Karpas-422 (cell line): ENCODE measurements at places on chromosomes 1 and 21. TPM values are rescaled to one million over a fixed set of nuclear protein-coding genes. Genes with fewer than 3 reads are reported as not detected.

GRCh38 chr1:200625381-200625824, 4.9 kb upstream of the KIF14 start:
- DNase-seq = no peak
- peaks cover 22% of the 10 kb centered on the region for H3K4me1 ChIP-seq
- no peaks in the 10 kb centered on the region for H3K27me3 ChIP-seq
- H3K36me3 ChIP-seq = no peaks in the 10 kb centered on the region

DNA sequence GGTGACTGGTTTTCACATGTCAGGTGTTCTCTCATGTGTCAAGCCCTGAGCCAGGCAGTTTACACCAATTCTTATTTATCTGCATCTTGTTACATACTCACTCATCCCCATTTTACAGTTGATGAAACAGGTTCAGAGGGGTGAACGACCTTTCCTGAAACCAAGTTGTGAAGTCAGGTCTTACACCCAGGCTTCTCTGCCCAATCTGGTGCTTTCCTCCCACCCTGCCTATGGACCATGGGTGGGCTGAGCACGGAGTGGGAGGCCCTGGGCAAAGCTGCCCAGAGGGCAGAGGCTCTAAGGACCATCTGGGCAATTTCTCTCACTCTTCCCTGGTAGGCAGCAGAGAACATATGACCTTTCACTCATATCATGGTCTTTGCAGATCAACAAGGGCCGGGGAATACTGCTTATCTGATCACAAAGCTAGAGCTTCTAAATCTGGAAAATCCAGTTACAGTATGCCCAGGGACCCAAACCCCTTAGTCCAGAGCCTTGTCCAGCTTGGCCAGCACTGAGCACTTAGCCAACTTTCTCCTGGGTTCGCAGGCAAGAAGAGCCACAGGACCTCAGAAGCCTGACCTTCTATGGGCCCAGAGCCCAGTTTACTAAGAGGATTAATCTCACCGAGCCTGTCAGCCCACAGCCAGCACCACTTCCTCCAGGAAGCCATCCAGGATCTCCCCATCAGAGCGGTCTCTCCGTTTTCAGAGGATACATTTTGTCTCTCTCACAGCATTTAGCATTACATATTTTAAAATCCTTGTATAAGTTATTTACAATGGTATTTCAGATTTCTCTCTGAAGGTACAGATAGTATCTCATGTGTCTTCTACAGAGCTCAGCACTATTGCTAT, 16.0 kb upstream of the TTC39A start:
- no peaks in the 10 kb centered on the region for H3K27me3 ChIP-seq
- no peak for DNase-seq
- H3K4me1 ChIP-seq = peaks cover 23% of the 10 kb centered on the region
- H3K36me3 ChIP-seq = no peaks in the 10 kb centered on the region
- H3K27ac ChIP-seq = no peak overlapping the region

DEPDC1 gene
- total RNA-seq = 13.3 and 36.6 TPM in 2 replicates

GRCh38 chr1:78673120-78673519, 23.5 kb downstream of the IFI44 start:
- no peaks in the 10 kb centered on the region; the same call in 1 of the 2 replicates for H3K27me3 ChIP-seq
- H3K36me3 ChIP-seq = no peaks in the 10 kb centered on the region
- no peak overlapping the region for H3K4me3 ChIP-seq
- no peaks in the 10 kb centered on the region for H3K4me1 ChIP-seq
- no peak overlapping the region for H3K27ac ChIP-seq

DNA sequence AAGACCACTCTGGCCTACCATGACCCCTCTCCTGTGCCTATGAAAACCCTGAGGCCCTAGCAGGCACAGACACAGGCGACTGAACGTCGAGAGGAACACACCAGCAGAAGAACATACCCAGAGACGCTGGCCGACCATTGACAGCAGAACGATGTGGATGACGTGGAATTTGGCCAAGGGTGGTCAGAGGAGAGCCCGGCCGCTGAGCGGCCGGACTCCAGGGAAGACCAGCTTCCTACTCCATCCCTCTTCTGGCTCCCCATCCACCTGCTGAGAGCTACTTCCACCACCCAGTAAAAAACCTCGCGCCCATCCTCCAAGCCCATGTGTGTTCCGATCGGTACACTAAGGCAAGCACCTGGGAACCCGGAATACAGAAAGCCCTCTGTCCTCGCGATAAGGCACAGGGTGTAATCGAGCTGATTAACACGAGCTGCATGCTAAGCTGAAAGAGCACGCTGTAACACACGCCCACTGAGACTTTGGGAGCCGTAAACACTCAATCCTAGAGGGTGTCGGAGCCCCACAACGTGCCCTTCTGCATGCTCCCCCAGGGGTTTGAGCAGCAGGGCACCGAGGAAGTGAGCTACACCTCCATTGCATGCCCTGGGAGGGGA, 150.3 kb downstream of the CENPF start:
- H3K27ac ChIP-seq = no peak overlapping the region
- no peaks in the 10 kb centered on the region for H3K27me3 ChIP-seq
- DNase-seq = no peak
- peaks cover 6% of the 10 kb centered on the region; the same call in 1 of the 2 replicates for H3K4me1 ChIP-seq
- H3K36me3 ChIP-seq = no peaks in the 10 kb centered on the region
- no peak overlapping the region for H3K4me3 ChIP-seq

PDZK1 gene
- not detected in 2 replicates for total RNA-seq

NBPF8 gene
- 14.2 and 14.4 TPM in 2 replicates for total RNA-seq

GRCh38 chr1:172585861-172586260, 52.9 kb downstream of the SUCO start:
- H3K4me1 ChIP-seq = peaks cover 14% of the 10 kb centered on the region
- peaks cover 66% of the 10 kb centered on the region for H3K36me3 ChIP-seq
- no peak overlapping the region for H3K4me3 ChIP-seq
- no peak overlapping the region for H3K27ac ChIP-seq
- DNase-seq = no peak

DNA sequence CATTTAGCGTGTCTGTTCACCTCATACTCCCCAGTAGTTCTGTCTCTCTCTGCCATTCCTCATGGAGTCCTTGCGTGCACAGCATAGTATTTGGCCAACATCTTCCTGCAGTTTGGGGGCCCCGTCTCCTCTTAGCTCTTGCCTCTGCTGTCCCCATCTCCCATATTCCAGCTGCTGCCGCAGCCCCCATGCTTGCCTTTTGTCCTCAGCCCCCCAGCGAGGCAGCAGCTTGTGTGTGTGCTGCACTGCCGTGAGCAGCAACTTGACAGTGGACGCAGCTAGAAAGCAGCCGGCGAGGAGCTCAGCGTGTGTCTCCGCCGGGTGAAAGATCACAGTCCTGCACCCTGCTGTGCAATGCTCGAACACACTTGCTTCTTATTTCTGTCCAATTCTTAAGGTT, 164.2 kb upstream of the COL6A1 start:
- DNase-seq = no peak
- H3K27me3 ChIP-seq = no peaks in the 10 kb centered on the region
- H3K4me1 ChIP-seq = no peaks in the 10 kb centered on the region
- H3K36me3 ChIP-seq = no peaks in the 10 kb centered on the region
- H3K27ac ChIP-seq = no peak overlapping the region

CELSR2 gene
- 0.43 and 1.2 TPM in 2 replicates for total RNA-seq

KRTAP12-2 gene
- not detected in 2 replicates for total RNA-seq

FMO2 gene
- total RNA-seq = not detected in 2 replicates

GRCh38 chr1:11563560-11564069, 84.7 kb downstream of the DISP3 start:
- peak; percentile 95 for DNase-seq
- peaks cover 53% of the 10 kb centered on the region for H3K4me1 ChIP-seq
- peak overlapping the region; percentile 97 for H3K27ac ChIP-seq
- H3K27me3 ChIP-seq = no peaks in the 10 kb centered on the region
- peak overlapping the region; percentile 57; the same call in 1 of the 2 replicates for H3K4me3 ChIP-seq
- no peaks in the 10 kb centered on the region for H3K36me3 ChIP-seq

XCL1 gene
- total RNA-seq = not detected in 2 replicates

DNA sequence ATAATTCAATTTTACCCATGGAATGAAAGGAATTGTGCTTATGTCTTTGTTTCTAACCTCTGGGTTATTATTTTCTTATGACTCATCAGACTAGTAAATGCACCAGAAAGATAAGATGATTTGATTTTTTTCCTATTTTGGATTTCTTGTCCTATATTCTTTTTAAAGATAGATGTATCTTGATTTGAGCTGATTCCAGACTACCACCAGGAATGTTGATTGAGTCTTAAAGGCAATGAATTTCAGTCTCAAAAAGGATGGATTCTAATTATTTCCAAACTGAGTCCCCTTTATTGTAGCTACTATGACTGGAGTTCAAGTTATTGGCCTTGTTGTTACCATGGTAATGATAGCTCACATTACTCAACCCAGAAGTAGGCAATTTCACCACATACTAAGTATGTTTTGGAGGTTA, 95.8 kb upstream of the RGS4 start:
- H3K27ac ChIP-seq = no peak overlapping the region
- no peak for DNase-seq
- no peaks in the 10 kb centered on the region for H3K36me3 ChIP-seq
- no peak overlapping the region for H3K4me3 ChIP-seq

NEK2 gene
- 25.9 and 35.0 TPM in 2 replicates for total RNA-seq

GRCh38 chr1:31272369-31272768, 24.2 kb downstream of the SNRNP40 start:
- H3K27me3 ChIP-seq = no peaks in the 10 kb centered on the region
- H3K4me1 ChIP-seq = peaks cover 18% of the 10 kb centered on the region
- peak overlapping the region; percentile 2; the same call in 1 of the 2 replicates for H3K27ac ChIP-seq
- H3K36me3 ChIP-seq = peaks cover 61% of the 10 kb centered on the region
- no peak overlapping the region for H3K4me3 ChIP-seq

- H3K27me3 ChIP-seq = no peaks in the 10 kb centered on the region
- no peak for DNase-seq
- no peak overlapping the region for H3K4me3 ChIP-seq
Observed at GRCh38 chr1:178143730-178144690, 50.1 kb downstream of the RASAL2 start.

DNA sequence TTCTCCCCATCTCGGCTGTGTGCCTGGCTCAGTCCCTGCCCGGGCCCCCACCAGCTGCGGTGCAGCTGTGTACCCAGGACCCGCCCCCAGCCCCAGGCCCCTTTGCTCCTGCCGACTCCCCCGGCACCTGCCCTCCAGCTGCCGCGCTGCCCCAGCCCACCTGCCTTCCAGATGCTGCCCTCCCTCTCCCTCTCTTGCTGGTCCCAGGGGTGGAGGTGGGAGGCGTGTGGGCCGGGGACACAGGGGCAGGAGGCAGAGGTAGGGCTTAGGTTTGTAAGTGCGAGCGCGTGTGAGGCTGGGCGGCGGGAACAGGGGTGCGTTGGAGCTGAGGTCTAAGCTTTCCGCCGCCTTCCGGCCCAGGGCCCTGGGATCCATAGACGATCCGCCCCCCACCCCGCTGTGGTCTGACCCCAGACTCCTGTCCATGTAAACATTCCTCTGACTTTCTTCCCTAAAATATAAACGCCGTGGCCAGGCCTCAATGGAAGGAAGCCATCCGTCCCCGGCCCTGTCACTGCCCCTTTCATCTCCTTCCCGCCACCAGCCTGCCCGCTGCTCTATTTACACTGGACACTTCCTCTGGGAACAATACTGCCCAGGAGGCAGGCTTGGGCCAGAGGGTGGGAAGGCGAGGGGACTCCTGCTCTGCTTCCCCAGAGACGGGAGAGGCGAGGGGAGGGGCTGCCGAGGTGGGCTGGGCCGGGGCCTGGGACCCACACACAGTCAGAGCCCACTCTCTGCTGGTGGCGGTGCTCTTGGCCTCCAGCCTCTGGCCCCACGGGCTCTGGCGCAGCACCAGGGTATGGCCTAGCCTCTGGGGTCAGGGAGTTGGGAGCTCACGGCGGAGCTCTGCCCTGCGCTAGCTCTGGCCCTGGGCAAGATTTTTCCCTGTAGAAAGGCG, 128.3 kb downstream of the CASZ1 start:
- H3K4me3 ChIP-seq = no peak overlapping the region
- no peaks in the 10 kb centered on the region for H3K27me3 ChIP-seq
- H3K4me1 ChIP-seq = no peaks in the 10 kb centered on the region
- H3K36me3 ChIP-seq = no peaks in the 10 kb centered on the region

DNA sequence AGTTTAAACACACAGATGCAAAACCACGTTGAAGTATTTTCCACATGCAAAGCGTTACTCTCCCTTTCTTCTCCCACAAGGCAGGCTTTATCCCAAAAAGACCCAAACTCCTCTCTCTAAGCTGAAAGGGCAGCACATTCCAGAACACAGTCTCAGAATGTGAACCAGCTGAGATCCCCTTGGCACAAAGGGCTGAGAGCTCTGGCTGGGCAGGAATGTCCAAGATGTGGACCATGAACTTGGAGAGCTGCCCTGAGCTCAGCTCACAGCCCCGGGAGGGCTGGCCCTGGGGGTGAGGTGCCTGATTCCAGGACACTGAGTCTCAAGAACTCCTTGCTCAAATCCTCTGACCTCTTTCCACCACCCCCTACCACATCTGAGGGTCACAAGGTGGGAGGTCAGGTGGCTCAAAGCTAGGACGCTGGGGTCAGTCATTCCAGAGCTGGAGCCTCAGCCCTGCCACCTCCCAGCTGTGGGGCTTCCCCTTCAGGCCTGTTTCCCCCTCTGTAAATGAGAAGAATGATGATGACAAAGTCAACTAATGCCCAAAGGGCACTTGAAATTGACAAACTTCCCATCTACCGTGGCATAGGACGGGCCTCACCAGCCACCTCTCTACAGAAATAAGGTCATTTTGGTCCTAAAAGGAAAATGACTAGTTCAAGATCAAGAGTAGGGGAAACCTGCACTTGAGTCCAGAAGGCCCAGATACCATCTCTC, 11.5 kb downstream of the ALDH4A1 start:
- H3K36me3 ChIP-seq = no peaks in the 10 kb centered on the region
- no peaks in the 10 kb centered on the region for H3K4me1 ChIP-seq
- no peak overlapping the region for H3K27ac ChIP-seq
- no peaks in the 10 kb centered on the region for H3K27me3 ChIP-seq
- no peak overlapping the region for H3K4me3 ChIP-seq

ZNF669 gene
- 8.4 and 22.3 TPM in 2 replicates for total RNA-seq

- no peaks in the 10 kb centered on the region for H3K4me1 ChIP-seq
- no peak overlapping the region for H3K27ac ChIP-seq
- no peak overlapping the region for H3K4me3 ChIP-seq
- no peak for DNase-seq
Observed at GRCh38 chr1:232590744-232591082, 39.2 kb downstream of the SIPA1L2 start.
